ENCODE measurements at places on chromosomes 4 and X.

- DNase-seq = no peak
Observed at GRCh38 chrX:131630534-131630933, 86.7 kb downstream of the OR13H1 start.

DNA sequence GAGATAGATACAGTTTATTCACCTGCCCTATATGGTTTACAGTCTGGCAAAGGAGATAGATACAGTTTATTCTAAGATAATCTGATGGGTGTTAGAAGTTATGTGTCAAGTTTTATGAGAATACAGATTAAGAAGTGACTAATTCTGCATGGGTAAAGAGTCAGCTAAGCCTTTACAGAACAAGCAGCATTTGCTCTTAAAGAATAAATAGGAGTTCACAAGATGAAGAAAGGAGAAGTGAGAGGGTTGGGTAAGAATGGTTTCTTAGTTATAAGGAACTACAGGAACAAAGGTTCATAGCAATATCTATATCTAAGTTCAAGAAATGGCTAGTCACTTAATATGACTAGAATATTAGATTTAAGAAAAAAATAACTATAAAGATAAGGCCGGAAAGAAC, 47.6 kb downstream of the THOC2 start:
- no peak for DNase-seq

DNA sequence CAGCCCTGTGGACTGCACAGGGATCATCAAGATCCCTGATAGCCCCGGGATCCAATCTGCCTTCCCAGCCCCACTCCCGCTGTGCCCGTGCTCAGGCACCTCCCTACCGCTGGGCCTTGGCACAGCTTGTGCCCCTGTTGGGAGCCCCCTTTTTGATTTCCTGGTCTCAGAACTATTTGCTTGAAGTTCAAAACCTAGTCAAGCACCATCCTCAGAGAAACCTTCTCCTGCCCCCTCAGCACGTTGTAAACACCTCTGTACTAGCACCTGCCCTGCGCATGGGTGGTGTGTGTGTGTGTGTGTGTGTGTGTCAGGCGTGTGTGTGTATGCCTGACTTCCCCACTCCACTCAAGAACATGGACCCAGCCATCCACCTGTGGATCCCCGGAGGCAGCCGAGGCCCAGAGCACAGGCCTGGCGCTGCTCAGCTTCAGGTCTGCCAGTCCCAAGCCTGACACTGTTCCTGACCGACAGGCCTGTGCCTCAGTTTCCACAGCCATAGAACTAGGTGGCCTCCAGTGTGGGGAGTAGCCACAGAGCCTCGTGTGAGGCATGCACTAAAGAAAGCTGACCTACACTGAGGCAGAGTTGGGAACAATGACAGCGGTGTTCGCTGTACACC, 65.5 kb downstream of the ADRA2C start:
- DNase-seq = no peak

GRCh38 chr4:18057821-18058533, 36.4 kb upstream of the LCORL start:
- DNase-seq = no peak

DNA sequence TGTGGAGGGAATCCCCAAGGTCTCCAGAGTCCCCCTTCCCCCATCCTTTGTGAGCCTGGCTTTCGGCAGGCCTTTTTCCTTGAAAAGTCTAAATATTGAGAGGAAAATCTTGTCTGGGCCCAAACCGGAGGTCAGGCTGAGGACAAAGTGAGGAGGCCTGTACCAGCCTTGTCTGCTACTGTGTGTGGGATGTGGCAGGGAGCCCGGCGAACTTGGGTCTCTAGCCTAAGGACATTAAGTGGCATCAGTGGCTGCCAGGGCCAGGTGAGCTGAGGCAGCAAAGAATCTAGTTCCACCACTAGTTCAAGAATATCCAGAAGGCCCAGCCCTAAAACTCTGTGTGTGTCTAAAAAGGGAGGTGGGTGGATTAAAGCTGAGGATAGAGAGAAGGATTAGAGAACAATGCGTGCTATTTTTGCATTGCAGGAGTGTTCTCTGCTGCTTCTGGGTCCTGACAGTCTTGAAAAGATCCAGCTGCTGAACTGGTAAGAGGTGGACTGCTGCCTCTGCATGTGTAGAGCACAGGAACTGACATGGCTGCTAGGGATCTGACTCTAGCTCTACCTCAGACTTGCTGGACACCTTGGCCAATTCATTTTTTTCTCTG, 1.2 kb upstream of the AMER1 start:
- DNase-seq = no peak

GRCh38 chr4:125159001-125159400, 155.8 kb upstream of the FAT4 start:
- no peak for DNase-seq

DNA sequence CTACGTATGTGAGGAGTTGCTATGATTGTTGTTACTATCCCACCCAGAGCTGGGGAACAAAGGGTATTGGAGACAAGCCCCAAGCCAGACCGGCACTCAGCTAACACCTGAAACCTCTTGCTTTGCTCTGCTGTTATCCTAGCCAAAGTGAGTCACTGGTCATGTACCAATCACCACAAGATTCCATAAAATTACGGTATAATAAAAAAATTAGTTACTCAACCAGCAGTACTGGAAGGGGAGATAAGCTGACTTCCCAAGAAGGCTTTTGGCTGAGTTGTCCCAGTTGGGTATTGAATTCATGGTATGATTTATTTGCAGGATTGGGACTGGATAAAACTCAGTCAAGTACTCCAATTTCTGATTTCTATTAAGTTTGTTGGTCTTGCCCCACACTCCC, 5.3 kb downstream of the EDA2R start:
- DNase-seq = no peak

DNA sequence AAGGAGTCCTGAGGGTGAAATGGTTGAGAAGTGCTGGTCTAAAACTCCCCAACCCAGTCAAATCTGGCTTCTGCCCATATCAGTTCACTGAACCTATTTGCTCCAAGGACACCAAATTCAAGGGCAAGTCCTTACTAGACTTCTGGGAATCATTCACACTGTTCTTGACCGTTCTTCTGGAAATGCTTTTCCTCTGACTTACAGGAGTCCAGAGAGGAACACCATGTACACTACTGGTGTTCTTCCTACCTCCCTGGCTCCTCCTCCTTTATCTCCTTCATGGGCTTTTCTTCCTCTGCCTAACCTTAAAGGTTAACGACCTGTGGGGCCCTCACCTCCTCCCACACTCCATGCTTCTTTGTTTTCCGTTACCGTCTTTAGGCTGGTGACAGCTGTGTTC, 281.3 kb downstream of the FRMPD4 start:
- no peak for DNase-seq

- DNase-seq = no peak
Observed at GRCh38 chr4:70903291-70903603, 1.1 kb downstream of the MOB1B start.

GRCh38 chr4:150261571-150261970, 183.3 kb downstream of the DCLK2 start:
- DNase-seq = no peak

GRCh38 chrX:139931646-139932072, 1.2 kb downstream of the ATP11C start:
- no peak for DNase-seq

- DNase-seq = no peak
Observed at GRCh38 chr4:94895081-94895480, 137.3 kb downstream of the BMPR1B start.

DNA sequence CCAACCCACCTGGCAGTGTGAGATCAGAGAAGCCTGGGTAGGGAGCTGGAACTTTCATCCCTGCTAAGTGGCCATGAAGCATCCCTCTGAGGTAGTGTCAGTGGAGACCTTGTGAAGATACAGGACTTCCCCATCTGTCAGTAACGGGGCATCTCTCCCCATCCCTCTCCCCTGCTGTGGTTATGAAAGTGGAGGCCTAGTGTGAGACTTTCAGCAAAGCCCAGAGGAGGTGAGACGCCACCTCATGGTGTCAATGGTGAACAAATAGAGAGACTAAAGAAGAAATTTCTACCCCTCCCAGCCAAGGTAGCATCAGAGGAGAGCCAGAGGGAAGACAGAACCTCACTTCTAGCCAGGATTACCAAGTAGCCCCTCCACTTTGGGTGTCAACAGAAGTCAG, 150.2 kb downstream of the VEGFC start:
- no peak for DNase-seq

GRCh38 chrX:21974011-21974385, 33.5 kb downstream of the SMS start:
- DNase-seq = no peak

DNA sequence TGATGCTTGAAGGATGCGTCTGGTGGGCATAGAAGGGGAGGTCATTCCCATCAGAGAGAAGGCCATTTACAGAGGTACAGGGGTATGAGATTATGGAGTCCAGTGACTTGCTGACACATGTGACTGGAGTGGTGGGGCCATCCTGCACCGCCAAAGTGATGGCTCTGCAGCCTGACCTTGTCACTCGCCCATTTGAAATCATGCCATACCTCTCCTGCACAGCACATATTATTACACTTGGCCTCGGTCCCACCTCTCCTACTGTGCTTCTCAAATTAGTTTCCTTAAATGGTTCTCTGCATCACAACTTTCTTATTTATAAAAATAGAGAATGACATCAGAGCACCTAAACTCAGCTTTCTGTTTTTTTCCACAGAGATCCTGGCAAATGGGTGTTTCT, 60.7 kb upstream of the HAND2 start:
- DNase-seq = no peak

GRCh38 chr4:600850-601515, 24.4 kb upstream of the PDE6B start:
- no peak for DNase-seq

- DNase-seq = no peak
Observed at GRCh38 chr4:7650606-7651385, 216.1 kb upstream of the PSAPL1 start.

All from fibroblast of skin of left biceps (primary cell).